ENCODE measurements at places on chromosomes 5 and 9.

GRCh38 chr5:132472431-132472830 is 18.1 kb downstream of the IRF1 start:
- no peak for DNase-seq

GRCh38 chr5:78974011-78974410 is 11.1 kb downstream of the ARSB start:
- DNase-seq: no peak

DNA sequence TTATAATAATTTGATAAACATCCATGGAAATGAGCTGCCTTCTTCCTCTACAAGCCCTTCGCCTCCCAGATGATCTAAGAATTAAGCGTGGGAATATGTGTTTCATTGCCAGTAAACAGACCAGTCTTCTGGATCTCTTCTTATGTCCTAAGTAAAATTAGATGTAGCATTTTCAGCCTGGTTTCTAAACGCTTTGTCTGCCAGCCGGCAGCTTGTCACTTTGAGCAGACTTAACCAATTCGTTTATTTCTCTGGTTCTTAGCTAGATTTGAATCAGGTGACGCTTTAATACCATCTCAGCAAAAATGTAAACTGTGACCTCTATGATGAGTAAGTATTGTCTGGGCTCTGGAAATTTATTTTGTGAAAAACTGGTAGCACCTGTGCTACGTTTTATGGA is 380.6 kb upstream of the NUDT12 start:
- no peak for DNase-seq

- no peak for DNase-seq
Observed at GRCh38 chr9:28600226-28600625, 1026.9 kb upstream of the C9orf72 start.

- DNase-seq: no peak
Observed at GRCh38 chr5:91006713-91007112, 376.4 kb downstream of the ARRDC3 start.

DNA sequence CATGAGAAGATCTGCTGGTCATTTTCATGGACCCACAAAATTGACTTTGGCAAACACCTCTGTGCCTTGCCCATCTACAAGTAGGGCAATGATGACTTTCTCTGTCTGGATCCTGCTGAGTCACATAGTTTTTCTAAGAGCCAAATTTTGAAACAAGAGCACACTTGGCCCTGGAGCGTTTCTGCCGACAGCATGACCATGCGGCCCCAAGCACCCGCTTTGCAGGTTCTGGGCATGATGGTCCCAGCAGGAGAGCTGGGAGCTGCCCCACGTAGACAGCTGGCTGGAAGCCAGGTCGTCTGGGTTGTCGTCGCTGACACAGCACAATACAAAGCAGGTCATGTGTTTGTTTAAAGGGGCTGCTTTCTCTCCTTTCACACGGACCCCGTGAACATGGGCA is 159.8 kb downstream of the SYK start:
- peak; percentile 30 for DNase-seq

GRCh38 chr5:39273314-39273954 is 54.1 kb upstream of the FYB1 start:
- DNase-seq: no peak

- no peak for DNase-seq
Observed at GRCh38 chr5:98784411-98784810, 10.9 kb downstream of the RGMB start.

- DNase-seq: no peak
Observed at GRCh38 chr5:88370824-88371223, 102.2 kb upstream of the TMEM161B start.

DNA sequence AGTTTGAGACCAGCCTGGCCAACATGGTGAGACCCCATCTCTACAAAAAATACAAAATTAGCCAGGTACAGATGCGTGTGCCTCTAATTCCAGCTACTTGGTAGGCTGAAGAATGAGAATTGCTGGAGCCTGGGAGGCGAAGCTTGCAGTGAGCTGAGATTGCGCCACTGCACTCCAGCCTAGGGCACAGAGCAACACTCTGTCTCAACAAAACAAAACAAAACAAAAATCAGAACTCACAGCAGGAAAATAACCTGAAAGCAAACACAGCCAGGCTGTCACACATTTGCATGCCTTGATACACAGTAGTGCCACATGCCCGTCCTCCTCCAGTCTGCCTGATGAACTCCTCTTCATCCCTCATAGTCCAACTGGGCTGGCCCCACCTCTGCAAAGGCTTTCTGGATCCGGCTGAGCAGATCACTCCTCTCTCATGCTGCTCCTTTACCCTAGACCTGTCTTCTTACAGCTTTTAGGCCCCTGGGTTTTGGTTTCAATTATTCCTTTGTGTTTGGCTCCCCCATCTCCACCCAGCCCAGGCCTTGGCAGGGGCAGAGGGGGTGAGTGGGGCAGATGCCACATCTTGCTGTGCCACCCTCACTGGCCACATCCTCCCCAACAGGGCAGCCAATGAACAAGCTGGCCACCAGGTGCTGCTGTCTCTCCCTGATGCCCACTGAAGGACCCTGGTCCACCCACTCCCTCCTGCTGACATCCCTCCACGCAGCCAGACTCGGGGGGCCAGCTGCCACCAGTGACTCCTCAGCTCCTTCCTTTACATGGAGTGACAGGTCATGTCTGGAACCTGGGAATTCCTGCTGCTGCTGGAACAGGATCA is 62.0 kb upstream of the GGTA1 start:
- DNase-seq: no peak

DNA sequence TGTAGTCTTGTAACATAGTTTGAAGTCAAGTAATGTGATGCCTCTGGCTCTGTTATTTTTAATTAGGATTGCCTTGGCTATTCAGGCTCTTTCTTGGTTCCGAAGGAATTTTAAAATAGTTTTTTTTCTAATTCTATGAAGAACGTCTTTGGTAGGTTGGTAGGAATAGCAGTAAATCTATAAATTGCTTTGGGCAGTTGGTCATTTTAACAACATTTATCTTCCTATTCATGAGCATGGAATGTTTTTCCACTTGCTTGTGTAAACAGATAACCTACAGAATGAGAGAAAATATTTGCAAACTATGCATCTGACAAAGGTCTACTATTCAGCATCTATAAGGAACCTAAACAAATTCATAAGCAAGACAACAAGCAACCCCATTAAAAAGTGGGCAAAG is 173.2 kb upstream of the TRPC7 start:
- no peak for DNase-seq

DNA sequence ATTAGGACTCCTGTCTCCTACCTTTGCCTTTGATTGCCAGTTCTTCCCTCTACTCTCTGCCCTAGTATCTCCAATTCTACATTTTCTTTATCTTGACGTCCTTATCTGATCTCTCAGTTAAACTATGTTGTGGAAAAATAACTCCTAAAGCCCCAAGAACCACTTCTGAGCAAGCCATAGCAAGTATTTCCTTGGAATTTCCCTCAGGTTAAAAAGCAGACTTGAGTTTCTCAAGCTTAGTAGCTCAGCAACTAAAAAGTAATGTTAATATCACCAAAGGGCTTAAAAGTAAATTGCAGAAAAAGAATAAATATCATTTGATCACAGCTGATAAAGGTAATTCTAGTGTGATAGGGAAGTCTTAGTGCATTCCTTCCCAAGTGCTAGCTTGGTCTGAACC is 13.2 kb upstream of the HSPB3 start:
- no peak for DNase-seq

DNA sequence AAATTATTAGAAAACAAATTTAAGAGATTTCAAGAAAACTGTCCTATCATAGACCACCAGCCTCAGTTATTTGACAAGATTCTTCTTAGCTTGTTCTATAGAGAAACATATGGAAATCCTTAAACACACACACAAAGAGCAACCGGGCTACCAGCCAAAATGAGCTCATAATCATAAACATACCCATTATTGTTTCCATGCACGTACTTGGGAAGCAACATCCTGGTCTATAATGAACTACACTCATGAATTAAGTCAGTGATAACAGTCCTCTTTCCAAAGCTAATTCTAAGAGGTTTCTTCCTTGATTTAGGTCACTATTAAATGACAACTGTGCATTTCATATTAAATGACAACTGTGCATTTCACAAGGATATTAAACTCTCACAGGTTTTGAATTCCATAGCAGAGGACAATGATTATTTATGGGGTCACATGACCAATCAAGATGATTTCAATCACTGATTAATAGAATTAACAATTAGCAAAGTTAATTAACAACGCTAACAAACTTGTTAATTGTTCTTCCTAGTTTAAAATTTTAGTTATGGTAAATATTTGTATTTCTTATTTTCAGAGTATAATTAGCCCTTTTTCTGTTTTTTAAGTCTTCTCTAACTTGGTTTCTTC is 77.0 kb downstream of the OXCT1 start:
- DNase-seq: no peak

DNA sequence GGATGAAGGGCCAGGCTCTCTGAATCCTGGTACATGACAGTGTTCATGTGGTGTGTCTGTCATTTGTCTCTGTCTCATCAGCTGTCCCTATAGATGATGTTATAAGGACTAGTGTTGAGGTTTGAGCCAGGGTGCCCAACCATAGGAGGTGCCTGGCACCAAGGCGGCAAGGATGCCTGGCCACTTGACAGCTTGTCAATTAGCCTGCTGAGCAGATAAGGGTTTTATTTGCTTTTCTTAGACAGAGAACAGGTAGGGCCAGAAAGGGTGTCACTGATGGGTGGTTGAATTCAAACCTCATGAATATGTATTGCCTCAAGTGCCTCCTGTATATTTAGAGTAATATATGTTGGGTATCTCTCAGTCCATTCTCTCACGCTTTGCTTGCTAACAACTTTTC is 30.1 kb upstream of the AUH start:
- DNase-seq: no peak

DNA sequence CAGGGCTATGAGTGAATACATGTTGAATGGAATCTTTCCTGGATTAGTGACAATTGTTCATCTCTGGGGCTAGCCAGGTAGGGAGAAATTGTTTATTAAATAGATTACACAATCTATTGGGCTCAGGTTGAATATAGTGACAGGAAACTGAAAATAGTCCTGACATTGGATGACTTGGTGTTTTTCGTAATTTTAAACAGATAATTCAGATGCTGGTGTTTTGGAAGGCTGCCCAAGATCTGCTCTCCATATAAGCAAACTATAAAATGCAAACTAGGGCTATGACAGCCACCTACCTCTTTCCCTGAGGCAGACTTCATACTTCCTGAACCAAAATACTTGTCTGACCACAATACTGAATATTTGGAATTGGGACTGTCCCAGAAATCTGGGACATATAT is 99.1 kb downstream of the ENC1 start:
- DNase-seq: no peak

DNA sequence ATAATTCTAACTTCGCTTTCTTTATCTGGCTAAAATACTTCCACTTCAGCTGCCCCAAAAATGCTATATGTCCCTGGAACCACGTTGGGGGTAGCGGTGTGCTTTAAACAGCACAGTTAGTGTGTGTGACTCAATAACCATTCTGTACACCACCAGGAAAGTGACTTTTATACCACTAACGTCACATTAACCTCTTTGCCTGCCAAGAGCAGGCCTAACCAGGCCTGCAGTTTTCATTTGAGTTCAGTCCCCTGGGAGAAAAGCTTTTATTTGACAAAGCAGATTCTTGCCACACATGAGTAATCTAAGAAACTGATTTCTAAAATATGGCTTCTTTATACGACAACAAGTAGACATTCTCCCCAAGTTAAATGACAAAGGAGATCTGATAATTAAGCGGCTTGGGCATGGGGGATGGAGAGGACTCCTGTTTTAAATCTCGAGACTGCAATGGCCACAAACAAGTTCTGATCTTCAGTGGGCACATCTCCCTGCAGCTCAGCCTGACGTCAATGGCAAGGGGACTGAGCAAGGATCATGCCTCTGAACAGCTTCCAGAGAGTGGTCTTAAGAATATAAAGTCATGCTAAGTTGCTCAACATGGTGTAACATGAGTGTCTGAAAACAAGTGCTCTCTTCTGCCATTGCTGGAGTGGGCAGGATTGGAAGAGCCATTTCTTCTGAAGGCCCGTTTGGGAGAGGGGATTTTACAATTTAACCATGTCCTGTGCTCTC is 91.8 kb downstream of the GLIS3 start:
- DNase-seq: peak; percentile 20

DNA sequence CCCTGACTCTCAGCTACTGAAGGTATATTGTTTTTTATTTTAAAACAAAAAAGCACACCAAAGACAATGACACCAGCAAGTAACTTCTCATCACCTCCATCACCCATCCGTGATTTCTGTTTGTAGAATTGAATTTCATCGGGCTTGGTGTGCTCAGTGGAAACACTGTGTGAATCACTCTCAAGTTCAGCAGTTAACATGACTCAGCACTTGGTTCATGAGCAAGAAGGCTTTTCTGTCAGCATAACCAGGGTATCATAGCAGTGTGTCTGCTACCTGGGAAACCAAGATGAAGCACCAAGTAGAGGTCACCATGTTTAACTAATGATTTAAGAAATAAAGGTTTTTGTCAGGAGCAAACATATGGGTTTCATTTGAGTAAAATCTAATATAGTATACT is 123.7 kb downstream of the INSYN2B start:
- DNase-seq: no peak

- no peak for DNase-seq
Observed at GRCh38 chr9:94134629-94135028, 50.4 kb downstream of the PTPDC1 start.

GRCh38 chr9:33498387-33498786 is 24.7 kb upstream of the NOL6 start:
- no peak for DNase-seq

GRCh38 chr9:125805057-125805456 is 57.9 kb downstream of the PBX3 start:
- no peak for DNase-seq

GRCh38 chr5:106757672-106758071 is 913.1 kb downstream of the EFNA5 start:
- DNase-seq: no peak

GRCh38 chr5:149164731-149165130 is 23.4 kb downstream of the ABLIM3 start:
- no peak for DNase-seq

DNA sequence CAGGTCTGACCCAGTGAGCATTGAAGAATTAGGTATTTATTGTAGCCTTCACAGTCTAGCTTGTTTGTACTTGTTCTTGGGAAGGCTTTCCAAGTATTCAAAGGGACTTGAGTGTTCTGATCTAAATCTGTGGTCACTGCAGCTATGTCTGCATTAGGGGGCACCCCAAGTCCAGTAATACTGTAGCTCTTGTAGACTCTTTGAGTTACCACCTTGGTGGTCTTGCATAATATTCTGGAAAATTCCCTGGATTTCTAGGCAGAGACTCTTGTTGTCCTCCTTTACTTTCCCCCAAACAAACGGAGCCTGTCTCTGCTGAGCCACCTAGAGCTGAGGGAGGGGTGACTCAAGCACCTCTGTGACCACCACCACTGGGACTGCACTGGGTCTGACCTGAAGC is 149.5 kb upstream of the DHFR start:
- no peak for DNase-seq

Data from heart right ventricle (tissue), 16 donors.